ENCODE measurements at places on chromosomes 4 and X. TPM values are rescaled to one million over a fixed set of nuclear protein-coding genes. Genes with fewer than 3 reads are reported as not detected.

Gene COL25A1
- 3.9 TPM for total RNA-seq

Gene TET2
- 23.3 TPM for total RNA-seq

Gene SHOX
- total RNA-seq: not detected

Gene TMPRSS11F
- total RNA-seq: not detected

- no peaks in the 10 kb centered on the region for H3K27me3 ChIP-seq
- no peak for DNase-seq
- no peak overlapping the region for H3K27ac ChIP-seq
Measured at GRCh38 chr4:88698519-88698918, 890 bp upstream of the NAP1L5 start.

GRCh38 chrX:49876750-49877149 lies 2.5 kb upstream of the USP27X start:
- H3K27ac ChIP-seq: no peak overlapping the region
- H3K36me3 ChIP-seq: no peaks in the 10 kb centered on the region
- no peak overlapping the region for H3K4me3 ChIP-seq
- no peaks in the 10 kb centered on the region for H3K4me1 ChIP-seq
- H3K27me3 ChIP-seq: no peaks in the 10 kb centered on the region

DNA sequence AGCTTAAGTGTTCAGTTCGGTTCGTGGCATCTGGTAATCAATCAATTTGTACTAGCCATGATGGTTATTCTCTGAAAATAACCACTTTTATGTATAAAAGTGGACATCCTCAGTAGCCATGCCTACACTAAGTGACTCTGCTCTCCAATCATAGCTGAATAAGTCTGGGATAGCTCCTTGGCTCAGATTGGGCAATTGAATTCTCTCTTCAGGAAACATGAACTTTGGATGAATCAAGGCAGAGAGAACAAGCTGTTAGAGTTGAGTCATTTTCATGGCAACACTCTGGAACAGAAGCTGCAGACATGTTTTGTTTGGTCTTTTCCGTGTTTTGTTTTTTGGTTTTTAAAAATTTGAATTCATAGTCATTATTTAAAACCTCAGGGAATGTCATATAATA lies 66.8 kb upstream of the TMEM164 start:
- no peak overlapping the region for H3K27ac ChIP-seq
- DNase-seq: no peak
- H3K27me3 ChIP-seq: no peaks in the 10 kb centered on the region
- no peaks in the 10 kb centered on the region for H3K36me3 ChIP-seq
- no peaks in the 10 kb centered on the region for H3K4me1 ChIP-seq

- no peaks in the 10 kb centered on the region for H3K27me3 ChIP-seq
- H3K27ac ChIP-seq: no peak overlapping the region
- H3K36me3 ChIP-seq: no peaks in the 10 kb centered on the region
Measured at GRCh38 chrX:96774116-96774515, 89.5 kb downstream of the DIAPH2 start.

DNA sequence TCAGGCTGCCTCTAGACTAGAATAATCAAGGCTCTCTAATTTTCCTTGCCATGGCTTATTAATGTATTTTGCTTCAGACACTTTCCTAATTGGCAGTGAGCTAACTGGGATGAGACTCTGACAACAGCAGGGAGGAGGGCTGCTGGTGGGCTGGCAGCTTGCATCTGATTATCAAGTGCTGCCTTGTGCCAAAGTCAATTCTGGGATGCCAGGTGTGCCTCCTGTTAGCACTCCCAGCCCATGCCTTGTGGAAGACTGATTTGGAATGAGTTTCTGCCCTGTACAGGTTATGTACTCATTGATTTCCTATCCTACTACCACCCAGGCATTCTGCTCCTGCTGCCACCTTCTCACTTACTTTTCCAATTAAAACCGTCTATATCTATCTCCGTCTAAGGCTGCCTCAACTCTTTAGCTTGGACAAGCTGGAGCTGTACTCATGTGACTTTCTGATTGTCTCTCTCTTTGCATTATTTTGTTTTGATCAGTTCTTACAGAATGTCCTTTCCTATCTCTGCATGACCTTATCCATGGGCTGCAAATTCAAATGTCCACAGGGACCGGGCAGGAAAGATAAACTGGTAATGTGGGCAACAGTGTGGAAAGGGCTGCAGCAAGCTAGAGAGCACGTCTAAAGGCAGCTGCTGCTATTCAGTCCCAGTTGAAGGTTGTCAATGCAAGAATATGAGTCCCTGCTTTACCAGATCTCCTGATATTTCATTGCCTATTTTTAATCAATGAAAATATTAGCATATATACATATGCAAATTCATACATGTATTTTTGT lies 112.6 kb downstream of the GABRA2 start:
- no peak for DNase-seq
- no peaks in the 10 kb centered on the region for H3K27me3 ChIP-seq
- H3K36me3 ChIP-seq: no peaks in the 10 kb centered on the region

GRCh38 chrX:136714626-136715599 lies 65.8 kb downstream of the ARHGEF6 start:
- H3K27me3 ChIP-seq: no peaks in the 10 kb centered on the region
- H3K4me1 ChIP-seq: no peaks in the 10 kb centered on the region
- H3K4me3 ChIP-seq: no peak overlapping the region
- H3K27ac ChIP-seq: no peak overlapping the region
- H3K36me3 ChIP-seq: no peaks in the 10 kb centered on the region

DNA sequence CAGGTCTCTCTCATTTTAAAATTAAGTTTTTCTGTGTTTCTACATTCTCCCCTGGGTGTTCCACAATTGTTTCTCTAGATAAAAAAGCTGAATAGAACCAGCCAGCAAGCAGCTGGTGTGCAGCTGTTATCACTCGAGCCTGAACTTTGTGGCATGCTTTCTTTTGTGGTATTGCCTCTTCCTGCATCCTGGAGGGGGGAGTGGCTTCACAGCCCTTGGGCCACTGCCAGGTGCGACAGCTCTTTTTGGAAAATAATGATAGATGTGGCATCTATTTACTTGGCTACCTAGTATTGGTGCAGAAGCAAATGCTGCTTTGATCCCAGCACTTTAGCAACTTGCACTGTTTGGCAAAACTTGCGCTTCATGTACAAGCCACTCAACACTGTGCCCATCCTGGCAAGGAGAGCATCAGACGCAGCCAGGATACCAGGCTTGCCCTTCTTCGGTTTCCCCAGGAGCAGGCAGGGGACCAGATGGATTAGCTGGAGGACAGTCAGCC lies 69.4 kb downstream of the HMGB2 start:
- peaks cover 9% of the 10 kb centered on the region for H3K4me1 ChIP-seq
- H3K36me3 ChIP-seq: no peaks in the 10 kb centered on the region
- DNase-seq: peak; percentile 82
- H3K4me3 ChIP-seq: no peak overlapping the region
- H3K27ac ChIP-seq: no peak overlapping the region

GRCh38 chrX:13305108-13305507 lies 14.7 kb downstream of the ATXN3L start:
- H3K27ac ChIP-seq: no peak overlapping the region
- H3K36me3 ChIP-seq: no peaks in the 10 kb centered on the region
- H3K4me3 ChIP-seq: no peak overlapping the region
- no peaks in the 10 kb centered on the region for H3K27me3 ChIP-seq
- no peaks in the 10 kb centered on the region for H3K4me1 ChIP-seq
- DNase-seq: no peak

DNA sequence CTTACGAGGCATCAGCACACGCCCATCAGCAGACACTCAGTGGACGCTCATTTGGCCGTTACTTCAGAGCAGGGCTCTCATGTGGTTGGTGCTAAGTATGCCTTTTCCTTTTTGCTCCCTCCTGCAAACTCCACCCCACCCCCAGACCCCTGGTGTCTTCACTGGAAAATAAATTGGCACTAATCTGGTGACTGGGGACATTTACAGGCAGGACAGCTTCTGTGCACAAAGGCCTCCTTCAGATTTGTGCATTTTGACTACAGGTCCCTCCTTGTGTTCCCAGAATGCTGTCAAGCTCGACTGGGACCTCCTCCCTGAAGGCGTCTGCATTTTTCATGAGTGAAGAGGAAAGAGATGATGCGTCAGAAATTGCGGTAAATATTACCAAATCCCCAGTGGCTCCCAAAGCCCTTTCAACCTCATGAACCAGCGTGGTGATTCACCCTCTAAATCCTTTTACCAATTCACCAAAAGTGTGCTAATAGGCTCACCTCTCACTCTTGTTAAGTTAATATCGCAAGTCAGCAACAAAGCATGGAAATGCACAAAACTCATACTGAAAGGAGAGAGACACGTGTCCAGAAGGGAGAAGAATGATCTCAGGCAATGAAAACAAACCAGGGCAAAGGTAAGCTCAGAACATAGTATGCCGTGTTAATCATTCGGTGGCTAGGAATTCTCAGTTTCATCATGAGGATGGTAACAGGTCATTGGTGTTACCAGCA lies 119.0 kb downstream of the NKX6-1 start:
- H3K4me1 ChIP-seq: no peaks in the 10 kb centered on the region
- DNase-seq: no peak
- H3K27ac ChIP-seq: no peak overlapping the region
- no peak overlapping the region for H3K4me3 ChIP-seq
- peaks cover 12% of the 10 kb centered on the region for H3K27me3 ChIP-seq

DNA sequence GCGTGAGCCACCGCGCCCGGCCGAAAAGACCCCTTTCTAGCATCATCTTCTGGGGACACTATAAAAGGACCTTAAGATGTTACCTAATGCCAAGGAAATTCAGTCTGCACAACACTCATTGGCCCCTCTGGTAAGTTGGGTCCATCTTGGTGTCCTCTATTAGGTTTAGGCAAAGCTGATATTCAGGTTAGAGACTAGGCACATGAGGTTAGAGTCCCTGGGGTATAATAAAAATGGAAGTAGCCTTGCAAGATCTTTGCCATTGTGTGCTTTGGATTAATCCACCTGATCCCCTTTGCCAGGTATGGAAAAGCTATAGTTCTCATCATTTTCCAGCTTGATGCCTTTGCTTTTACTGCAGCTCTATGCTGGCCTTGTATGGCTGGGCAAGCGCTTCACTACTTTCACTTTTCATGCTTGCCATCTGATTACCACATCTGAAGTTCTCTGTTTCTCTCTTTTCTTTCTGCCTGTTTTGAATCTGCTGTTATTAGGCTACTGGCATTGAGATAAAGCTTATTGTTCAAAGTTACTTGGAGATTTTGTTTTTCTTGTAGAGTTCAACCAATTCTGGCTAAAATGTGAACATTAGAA lies 5.4 kb upstream of the ADH4 start:
- H3K4me1 ChIP-seq: no peaks in the 10 kb centered on the region
- no peak for DNase-seq
- no peaks in the 10 kb centered on the region for H3K27me3 ChIP-seq
- no peak overlapping the region for H3K4me3 ChIP-seq
- H3K27ac ChIP-seq: no peak overlapping the region

- no peaks in the 10 kb centered on the region for H3K4me1 ChIP-seq
- no peak for DNase-seq
- H3K4me3 ChIP-seq: no peak overlapping the region
Measured at GRCh38 chrX:154333837-154334271, 38.3 kb downstream of the TKTL1 start.

Data from cardiac muscle cell (in vitro differentiated cells and primary cell).